ENCODE measurements at places on chromosomes 3 and 15.
A peak's percentile ranks its signal among the peaks of the same experiment; 100 is the strongest.

- no peaks in the 10 kb centered on the region for H3K27me3 ChIP-seq
- peaks cover 4% of the 10 kb centered on the region for H3K4me1 ChIP-seq
- H3K36me3 ChIP-seq, result no peaks in the 10 kb centered on the region
Measured at GRCh38 chr15:34730701-34731100, 24.1 kb downstream of the GJD2 start.

DNA sequence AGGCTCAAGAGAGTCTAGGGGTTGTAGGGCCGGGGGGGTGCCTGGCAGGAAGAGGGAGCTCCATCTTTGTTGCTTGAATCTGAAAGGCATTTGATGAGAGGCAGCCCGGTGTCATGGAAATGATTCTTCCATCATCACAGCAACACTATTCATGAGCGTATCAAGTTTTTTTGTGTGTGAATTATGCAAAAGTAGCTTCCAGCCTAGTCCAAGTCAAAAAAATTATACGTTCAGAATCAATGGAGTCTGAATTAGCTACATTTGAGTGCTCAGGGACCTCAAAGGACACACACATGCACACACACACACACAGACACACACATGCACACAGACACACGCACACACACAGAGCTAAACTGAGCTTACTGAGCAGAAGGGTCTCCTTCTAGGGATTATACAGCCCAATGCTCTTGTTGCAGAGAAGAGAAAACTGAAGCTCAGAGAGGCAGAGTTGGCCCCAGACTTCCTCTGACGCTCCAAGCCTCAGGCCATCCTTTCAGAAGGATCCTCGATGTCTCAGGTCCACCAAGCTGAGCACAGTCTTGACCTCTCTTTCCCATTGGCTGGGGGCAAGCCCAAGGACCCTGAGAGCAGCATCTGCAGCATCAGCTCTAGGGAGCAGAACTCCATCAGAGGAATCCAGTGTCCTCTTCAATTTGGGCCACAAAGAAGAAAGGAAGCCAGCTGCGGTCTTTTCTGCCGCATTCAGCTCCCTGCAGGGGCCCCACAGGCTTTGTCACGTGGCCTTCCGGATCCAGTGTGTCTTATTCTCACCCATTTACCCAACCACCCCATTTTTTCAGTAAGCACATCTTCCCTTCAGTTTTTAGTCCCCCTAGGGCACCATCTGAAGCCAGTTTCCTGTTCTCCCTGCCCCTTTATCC, 228.0 kb downstream of the UACA start:
- peaks cover 90% of the 10 kb centered on the region for H3K27me3 ChIP-seq
- no peak overlapping the region for H3K27ac ChIP-seq
- no peaks in the 10 kb centered on the region for H3K4me1 ChIP-seq
- H3K36me3 ChIP-seq, result no peaks in the 10 kb centered on the region
- H3K4me3 ChIP-seq, result no peak overlapping the region
- DNase-seq, result no peak

- DNase-seq, result no peak
- H3K4me3 ChIP-seq, result no peak within 1 kb of the TSS
- no peak within 1 kb of the TSS for H3K27ac ChIP-seq
Measured at GRCh38 chr15:23565395-23566070, at the start of gene MKRN3. Gene MKRN3 (plus strand): TSS chr15:23565674. CDS start chr15:23565783, 109 bp downstream.

DNA sequence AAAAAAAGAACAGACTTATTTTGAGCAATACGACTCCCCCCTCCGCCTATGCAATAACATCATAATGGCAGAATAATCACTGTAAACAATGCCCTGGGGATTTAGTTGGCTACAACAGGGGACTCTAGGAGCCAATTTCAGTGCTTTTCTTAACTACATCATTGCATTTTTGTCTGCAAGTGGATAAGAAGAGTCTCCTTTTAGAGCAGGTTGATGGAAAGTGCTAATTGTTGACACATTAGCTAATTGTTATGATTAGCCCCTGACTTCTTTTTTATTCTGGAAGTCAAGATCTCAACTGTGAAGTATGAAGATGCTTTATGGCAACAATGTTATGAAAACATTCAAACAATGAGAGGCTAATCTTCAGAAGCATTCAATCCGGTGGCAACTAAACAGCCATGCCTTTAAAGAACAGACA, 121.2 kb downstream of the MECOM start:
- no peak for DNase-seq
- H3K4me3 ChIP-seq, result no peak overlapping the region
- H3K27ac ChIP-seq, result no peak overlapping the region

DNA sequence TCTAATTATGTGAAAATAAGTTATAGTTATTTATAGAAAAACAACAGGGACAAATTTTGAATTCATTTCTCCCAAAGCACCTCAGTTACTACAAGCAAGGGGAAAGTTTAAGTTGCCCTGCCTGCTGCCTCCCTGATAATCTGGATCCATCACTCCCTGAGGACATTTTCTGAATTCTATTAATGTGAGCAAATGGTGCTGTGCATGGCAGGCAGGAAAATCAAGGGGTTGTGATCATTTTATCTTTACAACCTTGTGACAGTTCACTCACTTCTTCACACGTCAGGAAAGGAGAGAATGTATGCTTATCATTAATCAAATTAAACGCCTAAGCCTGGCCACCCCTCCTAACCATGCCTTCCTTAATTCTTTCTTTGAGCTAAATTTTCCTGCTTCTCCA, 39.3 kb downstream of the ITGB5 start:
- DNase-seq, result no peak
- no peaks in the 10 kb centered on the region for H3K27me3 ChIP-seq
- H3K4me3 ChIP-seq, result no peak overlapping the region
- H3K36me3 ChIP-seq, result peaks cover 21% of the 10 kb centered on the region

DNA sequence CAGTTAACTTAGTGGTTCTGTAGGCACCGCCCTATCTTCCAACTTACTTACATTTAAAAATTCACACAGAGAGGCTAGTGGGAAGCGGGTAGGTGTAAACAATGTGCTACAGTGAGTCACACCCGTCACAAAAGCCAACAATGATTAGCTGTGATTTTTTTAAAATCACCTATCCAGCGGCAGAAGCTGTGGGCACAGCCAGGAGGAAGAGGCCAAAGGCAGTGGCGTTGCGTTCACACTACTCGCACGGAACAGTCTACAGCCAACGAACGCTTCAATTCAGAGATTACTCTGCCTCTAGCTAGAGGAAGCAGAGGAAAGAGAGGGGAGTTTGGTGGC, 2.5 kb upstream of the NLGN1 start:
- H3K36me3 ChIP-seq, result no peaks in the 10 kb centered on the region
- DNase-seq, result no peak
- H3K4me1 ChIP-seq, result peaks cover 12% of the 10 kb centered on the region
- H3K27me3 ChIP-seq, result peaks cover 36% of the 10 kb centered on the region
- peak overlapping the region; percentile 74 for H3K4me3 ChIP-seq

GRCh38 chr15:88881775-88882174, 13.6 kb downstream of the HAPLN3 start:
- no peaks in the 10 kb centered on the region for H3K36me3 ChIP-seq
- no peak overlapping the region for H3K4me3 ChIP-seq
- H3K4me1 ChIP-seq, result peaks cover 4% of the 10 kb centered on the region
- DNase-seq, result no peak

- no peaks in the 10 kb centered on the region for H3K4me1 ChIP-seq
- DNase-seq, result no peak
- no peak overlapping the region for H3K27ac ChIP-seq
- H3K4me3 ChIP-seq, result no peak overlapping the region
- no peaks in the 10 kb centered on the region for H3K27me3 ChIP-seq
Measured at GRCh38 chr3:143092191-143092590, 27.4 kb upstream of the CHST2 start.

- H3K36me3 ChIP-seq, result no peaks in the 10 kb centered on the region
- no peaks in the 10 kb centered on the region for H3K27me3 ChIP-seq
- H3K27ac ChIP-seq, result no peak overlapping the region
- H3K4me1 ChIP-seq, result no peaks in the 10 kb centered on the region
Measured at GRCh38 chr3:94304954-94305353, 242.1 kb downstream of the NSUN3 start.

GRCh38 chr15:45391746-45392583, 13.6 kb upstream of the GATM start:
- H3K27ac ChIP-seq, result no peak overlapping the region
- H3K36me3 ChIP-seq, result no peaks in the 10 kb centered on the region
- no peak for DNase-seq
- no peaks in the 10 kb centered on the region for H3K27me3 ChIP-seq
- peaks cover 4% of the 10 kb centered on the region for H3K4me1 ChIP-seq

GRCh38 chr3:46703013-46703520, 1.9 kb downstream of the TMIE start:
- no peak overlapping the region for H3K4me3 ChIP-seq
- peaks cover 33% of the 10 kb centered on the region for H3K27me3 ChIP-seq
- no peak for DNase-seq
- H3K36me3 ChIP-seq, result no peaks in the 10 kb centered on the region
- H3K4me1 ChIP-seq, result no peaks in the 10 kb centered on the region

GRCh38 chr3:63580151-63580550, 72.3 kb upstream of the SNTN start:
- peaks cover 12% of the 10 kb centered on the region for H3K4me1 ChIP-seq
- no peaks in the 10 kb centered on the region for H3K36me3 ChIP-seq
- DNase-seq, result no peak
- H3K27me3 ChIP-seq, result no peaks in the 10 kb centered on the region
- no peak overlapping the region for H3K4me3 ChIP-seq
- H3K27ac ChIP-seq, result no peak overlapping the region

DNA sequence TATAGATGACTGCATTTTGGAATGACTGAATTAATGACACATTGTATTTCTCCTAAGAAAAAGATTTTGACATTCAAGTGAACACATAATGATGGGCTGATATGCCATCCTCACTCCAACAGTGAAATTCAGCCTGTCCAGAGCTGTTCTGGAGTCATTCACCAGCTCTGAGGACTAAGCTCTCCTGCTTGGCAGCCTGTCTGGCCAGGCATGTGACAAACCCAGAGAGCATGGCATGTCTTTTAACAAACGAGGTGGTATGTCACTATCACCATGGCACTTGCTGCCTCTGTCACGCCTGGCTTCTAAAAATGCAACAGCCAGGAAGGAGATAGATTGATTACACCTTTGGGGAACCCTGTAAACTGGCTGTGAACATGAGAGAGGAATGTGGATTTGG, 1.4 kb downstream of the ACTC1 start:
- no peak overlapping the region for H3K27ac ChIP-seq
- no peak for DNase-seq
- no peaks in the 10 kb centered on the region for H3K4me1 ChIP-seq
- peaks cover 63% of the 10 kb centered on the region for H3K27me3 ChIP-seq

DNA sequence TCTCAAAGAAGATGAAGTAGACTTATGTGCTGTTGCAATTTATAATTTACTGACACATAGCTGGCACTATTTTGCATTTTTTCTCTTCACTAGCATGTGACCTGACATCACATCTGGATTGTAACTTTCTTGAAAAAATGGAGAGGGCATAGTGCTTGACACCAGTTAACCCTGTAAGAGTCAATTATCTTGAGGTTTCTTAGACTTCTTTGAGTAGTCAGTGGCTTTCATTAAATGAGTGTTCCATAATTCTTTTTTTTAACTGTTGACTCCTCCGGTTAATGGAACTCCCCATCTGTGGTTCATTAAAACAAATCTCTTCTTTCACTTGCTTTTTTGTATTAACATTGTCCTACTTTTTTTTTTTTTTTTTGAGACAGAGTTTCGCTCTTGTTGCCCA, 16.9 kb upstream of the PRKCI start:
- H3K4me3 ChIP-seq, result no peak overlapping the region
- H3K4me1 ChIP-seq, result no peaks in the 10 kb centered on the region
- no peak for DNase-seq
- no peaks in the 10 kb centered on the region for H3K27me3 ChIP-seq

DNA sequence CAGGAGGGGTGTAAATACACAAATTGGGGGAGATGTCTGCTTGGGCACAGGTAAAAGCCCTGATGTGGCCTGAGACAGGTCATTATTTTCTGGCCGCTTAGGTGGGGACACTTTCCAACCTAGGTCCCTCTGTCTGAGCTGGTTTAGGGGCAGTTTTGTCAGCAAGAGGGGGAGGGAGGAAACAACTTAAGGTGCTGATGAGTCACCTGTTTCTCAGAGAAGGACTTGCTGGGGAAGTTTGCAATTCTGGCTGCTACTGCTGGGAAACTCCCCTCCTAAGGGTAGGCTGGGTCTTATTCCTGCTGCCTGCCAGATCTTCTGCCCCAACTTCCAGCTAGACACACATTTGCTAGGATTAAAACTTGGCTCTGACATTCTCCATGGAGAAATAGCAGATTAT, 4.8 kb upstream of the RHOV start:
- H3K36me3 ChIP-seq, result no peaks in the 10 kb centered on the region
- no peak for DNase-seq
- H3K27me3 ChIP-seq, result no peaks in the 10 kb centered on the region
- H3K4me3 ChIP-seq, result no peak overlapping the region

DNA sequence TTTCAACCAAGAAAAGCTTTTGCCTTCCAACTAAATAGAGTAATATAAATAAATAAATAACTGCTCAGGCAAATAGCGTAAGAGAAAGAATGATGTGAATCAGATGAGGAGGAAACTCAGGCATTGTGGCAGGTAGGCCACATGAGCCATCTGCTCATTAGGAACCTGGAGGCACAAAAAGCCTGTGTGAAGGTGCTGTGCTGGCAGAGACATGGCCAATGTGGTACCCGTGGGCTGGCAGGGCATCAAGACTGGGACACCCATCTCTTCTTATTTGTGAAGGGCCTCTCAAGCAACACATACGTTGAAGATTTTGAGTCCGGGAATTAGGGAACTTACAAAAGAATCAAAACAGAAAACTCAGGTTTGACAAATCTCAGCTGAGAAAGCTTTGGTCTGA, 9.5 kb downstream of the ANKRD34C start:
- H3K4me1 ChIP-seq, result no peaks in the 10 kb centered on the region
- no peak overlapping the region for H3K27ac ChIP-seq
- no peak overlapping the region for H3K4me3 ChIP-seq
- H3K27me3 ChIP-seq, result no peaks in the 10 kb centered on the region
- no peaks in the 10 kb centered on the region for H3K36me3 ChIP-seq

DNA sequence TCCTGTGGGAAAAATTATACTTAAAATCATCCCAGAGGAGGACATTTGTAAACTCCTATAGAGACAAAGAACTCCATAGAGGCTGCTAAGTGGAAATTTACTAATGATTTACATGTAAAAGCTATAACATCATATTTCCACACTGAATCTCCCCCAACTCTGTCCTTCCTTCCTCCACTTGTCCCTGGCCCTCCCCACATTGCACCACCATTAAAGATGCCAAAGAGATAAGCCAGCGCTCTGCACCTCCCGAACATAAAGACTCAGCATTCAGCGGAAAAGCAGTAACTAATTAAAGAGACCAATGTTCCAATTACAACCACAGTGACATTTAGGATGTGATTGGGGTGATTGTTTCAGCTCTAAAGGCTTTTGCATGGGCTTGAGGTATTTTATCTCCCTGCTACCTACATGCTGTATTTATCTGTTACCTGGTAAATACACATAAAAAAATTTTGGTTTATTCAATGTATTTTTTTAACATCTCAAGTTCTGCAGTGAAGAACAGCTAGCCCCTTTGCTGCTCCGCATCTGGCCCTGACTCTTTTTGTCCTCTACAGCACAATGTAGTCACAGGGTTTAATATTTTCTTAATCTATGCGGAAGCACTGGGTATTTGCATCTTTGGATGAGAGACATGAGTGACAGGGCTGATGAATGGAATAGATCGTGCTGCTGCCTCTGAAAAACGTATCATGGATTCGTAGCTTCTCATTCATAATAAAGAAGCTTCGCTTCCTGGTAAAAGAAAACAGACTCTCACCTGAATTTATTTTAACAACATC, 35.3 kb upstream of the B3GNT5 start:
- H3K36me3 ChIP-seq, result no peaks in the 10 kb centered on the region
- H3K27me3 ChIP-seq, result no peaks in the 10 kb centered on the region
- no peak overlapping the region for H3K4me3 ChIP-seq
- DNase-seq, result no peak
- no peak overlapping the region for H3K27ac ChIP-seq

GRCh38 chr3:18249126-18249525, 176.0 kb downstream of the SATB1 start:
- DNase-seq, result no peak
- peaks cover 10% of the 10 kb centered on the region for H3K4me1 ChIP-seq
- H3K4me3 ChIP-seq, result no peak overlapping the region
- no peaks in the 10 kb centered on the region for H3K36me3 ChIP-seq
- no peak overlapping the region for H3K27ac ChIP-seq
